ENCODE measurements at places on chromosomes 12 and 14.

DNA sequence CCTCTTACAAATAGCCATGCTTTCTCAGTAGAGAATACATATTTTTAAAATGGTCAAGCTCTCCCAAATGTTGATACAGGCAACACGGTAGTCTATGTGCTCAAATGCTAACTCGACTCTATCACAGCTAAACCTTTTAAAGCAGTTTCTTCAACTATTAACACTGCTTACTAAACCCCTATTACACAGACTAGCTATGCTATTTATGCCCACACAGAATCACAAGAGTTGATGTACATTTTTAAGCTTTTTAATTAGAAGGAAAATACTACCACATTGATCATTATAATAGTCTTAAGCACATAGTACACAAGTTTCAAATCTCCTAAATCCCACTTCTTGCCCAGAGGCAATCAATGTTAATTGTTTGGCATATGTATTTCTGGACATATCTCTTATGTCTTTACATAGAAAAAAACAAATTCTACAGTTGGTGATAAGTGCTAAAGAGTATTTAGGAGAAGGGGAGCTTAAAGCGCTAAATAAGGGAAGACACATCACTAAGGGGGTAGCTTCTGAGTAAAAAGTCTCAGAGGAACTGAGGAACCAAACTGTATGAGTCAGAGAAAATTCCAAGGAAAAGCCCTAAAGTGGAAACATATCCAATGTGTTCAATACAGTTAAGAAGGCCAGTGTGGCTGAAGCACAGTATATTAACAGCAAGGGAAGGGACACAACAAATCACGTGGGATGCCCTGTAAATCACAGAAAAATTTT lies 13.7 kb downstream of the HNRNPC start:
- no peak for DNase-seq

GRCh38 chr12:113684908-113685782 lies 213.5 kb upstream of the LHX5 start:
- DNase-seq = no peak

DNA sequence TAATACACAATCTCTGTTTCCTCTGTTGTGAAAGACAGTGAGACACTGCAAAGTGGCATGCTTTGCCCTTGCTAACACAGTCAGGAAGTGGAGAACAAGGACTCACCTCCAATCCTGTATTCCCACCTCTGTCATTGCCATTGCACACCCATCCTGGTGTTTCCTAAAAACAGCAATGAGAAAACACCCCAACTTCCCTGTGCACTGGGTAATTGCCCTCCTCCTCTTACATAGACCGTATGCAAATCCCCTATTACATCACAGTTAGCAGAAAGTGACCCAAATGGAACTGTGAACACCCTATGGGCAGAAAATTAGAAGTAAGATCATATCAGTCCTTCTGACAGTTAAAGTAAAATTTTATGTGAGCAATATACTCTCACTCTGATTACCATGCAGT lies 355.5 kb downstream of the BCL11B start:
- DNase-seq = no peak

DNA sequence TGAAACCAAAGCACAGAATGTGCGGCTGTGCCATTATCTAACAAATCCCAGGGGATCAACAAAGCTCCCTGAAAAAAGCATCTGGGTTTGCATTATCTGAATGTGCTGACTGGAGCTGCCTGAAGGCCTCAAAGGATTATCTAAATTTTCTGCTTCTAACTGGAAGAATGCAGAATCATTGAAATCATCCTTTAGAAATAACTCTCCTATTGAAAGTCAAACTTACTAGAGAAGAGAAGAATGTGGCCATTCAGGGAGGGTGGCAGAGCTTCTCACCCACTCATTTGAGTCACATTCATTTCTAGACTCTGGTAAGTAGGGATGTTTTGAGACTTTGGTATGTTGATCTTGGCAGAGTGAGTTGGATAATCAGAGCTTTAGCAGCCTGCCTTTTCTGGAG lies 220.6 kb upstream of the RGS6 start:
- DNase-seq = no peak

DNA sequence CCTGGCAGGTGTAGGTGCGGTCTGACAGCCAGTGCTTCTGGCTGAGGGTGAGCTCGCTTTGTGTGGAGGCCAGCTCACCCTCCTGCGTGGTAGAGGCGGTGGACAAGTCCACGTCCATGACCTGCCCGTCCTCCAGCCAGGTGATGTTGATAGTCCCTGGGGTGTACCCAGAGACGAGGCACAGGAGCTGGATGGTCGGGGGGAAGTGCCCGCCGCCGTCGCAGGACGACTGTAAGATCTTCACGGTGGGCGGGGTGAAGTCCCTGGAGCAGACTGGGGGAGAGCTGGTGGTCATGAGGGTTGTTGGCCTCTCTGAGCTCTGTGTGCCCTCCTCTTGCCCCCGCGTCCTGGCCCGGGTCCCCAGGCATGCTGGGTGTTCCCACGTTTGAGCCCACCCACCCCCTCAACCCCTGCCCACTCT lies 74.6 kb downstream of the TMEM121 start:
- no peak for DNase-seq

GRCh38 chr14:51430079-51430478 lies 190.0 kb downstream of the TMX1 start:
- no peak for DNase-seq

- DNase-seq = peak; percentile 56
Observed at GRCh38 chr12:20212658-20213555, 155.4 kb upstream of the PDE3A start.

DNA sequence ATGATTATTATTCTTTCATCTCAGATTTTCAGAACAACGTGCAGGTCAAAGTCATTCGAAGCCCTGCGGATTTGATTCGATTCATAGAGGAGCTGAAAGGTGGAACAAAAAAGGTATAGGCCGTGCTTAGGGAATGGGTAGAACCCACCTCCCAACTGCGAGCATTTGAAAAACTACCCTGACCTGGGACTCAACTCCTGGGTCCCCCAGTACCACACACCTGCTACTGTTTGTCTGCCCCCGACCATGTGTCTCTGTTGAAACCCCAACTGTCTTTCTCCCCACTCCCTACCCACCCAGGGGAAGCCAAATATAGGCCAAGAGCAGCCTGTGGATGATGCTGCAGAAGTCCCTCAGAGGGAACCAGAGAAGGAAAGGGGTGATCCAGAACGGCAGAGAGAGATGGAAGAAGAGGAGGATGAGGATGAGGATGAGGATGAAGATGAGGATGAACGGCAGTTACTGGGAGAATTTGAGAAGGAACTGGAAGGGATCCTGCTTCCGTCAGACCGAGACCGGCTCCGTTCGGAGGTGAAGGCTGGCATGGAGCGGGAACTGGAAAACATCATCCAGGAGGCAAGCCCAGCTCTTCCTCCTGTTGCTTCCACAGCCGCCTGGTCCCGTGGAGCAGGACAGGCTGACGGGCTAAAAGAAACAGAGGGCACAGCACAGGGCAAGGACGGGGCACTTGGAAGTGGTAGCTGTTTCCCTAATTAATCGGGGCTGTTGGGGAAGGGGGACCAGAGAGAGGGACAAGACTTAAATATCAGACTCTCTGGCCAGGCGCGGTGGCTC lies 20.5 kb downstream of the AGAP2 start:
- DNase-seq = no peak

DNA sequence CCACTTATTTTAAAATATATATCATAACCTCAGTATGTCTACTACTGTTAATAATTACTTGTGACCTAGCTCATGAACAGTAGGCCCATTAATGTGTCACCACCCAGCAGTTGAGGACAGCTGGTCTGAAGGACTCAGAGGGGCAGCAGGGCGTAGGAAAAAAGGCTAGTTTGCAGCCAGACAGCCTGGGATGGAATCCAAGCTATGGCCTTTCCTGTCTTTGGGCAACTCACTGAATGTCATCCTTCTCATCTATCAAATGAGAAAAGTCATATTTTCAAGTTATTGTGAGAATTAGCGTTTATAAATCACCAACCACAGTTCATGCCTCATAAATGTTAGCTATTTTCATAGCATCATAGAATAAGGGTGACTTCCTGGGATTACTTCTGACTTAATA lies 12.3 kb downstream of the DENND5B start:
- DNase-seq = no peak

- no peak for DNase-seq
Observed at GRCh38 chr12:106120519-106121105, 18.1 kb downstream of the NUAK1 start.
